ENCODE measurements at places on chromosomes 4 and X.

GRCh38 chr4:100682477-100683218 lies 164.8 kb upstream of the EMCN start:
- no peak for DNase-seq

DNA sequence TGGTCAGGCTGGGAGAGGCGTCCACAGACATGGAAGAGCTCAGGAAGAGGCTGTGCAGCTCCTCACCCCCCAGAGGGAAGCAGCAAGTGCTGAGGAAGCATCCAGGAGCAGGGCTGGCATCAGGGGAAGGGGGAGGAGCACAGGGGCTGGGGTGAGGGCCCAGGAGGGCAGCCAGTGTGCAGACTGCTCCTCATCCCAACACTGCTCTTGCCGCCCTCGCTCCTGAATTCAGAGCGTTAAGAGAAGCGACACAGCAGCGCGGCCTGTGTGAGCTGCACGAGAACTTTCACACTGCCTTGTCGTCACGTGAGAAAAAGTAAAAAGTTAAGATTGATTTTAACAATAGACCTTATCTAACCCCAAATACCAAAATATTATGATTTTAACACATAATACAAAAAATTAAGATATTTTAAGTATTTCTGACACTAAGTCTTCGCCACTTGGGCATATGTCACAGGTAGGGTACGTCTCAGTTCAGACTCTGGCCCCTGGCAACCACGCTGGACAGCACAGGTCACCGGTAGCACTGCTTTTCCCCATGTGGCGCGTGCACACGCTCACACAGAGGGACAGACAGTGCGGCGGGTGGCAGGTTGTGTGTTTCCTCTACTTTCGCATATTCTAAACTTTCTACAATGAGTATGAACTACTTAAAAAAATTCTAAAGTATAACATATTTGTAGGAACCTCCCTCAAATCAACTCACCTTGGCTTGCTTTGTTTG lies 19.7 kb downstream of the NOP14 start:
- DNase-seq = no peak

DNA sequence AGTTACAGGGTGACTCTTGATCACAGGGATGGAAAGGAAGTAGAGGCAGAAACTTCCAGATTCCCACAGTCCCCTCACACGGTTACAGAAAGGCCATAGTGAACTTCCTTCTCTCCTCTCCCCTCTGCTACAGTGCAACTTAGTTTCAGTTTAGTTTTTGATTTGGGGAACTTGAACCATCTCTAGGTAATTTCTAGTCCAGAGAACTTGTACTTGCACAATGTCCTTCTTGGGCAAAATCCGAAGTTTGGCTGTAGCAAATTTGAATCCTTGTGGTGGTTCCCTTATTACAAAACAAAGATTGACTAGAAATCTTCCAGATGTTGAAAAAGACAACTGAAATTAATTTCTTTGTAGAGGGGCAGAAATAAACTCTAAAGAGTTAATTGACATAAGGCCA lies 1.2 kb upstream of the BLTP1 start:
- DNase-seq = no peak

DNA sequence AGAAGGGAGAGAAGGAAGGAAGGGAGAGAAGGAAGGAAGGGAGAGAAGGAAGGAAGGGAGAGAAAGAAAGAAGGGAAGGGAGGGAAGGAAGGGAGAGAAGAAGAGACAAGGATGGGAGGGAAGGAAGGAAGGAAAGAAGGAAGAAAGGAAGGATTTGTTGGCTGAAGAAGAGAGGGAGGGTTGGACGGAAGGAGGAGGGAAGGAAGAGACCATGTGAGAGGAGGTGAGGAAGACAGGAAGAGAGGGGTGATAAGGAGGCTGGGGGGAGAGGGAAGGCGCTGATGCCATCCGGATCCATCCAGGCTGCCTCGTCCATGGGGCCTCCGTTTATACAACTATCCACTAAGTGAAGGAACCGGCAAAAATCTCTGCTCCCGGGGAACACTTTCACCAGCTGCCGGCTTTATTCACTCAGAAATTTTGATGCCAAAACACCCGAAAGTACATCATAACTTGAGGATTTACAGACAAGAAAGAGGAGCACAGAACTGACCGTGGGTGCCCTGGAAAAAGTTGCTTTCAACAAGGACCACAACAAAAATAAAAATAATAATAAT lies 14.9 kb downstream of the DHRSX start:
- DNase-seq = no peak

GRCh38 chrX:148893395-148893794 lies 393.0 kb downstream of the AFF2 start:
- no peak for DNase-seq

GRCh38 chr4:14345356-14345775 lies 656.9 kb upstream of the CPEB2 start:
- DNase-seq = no peak

DNA sequence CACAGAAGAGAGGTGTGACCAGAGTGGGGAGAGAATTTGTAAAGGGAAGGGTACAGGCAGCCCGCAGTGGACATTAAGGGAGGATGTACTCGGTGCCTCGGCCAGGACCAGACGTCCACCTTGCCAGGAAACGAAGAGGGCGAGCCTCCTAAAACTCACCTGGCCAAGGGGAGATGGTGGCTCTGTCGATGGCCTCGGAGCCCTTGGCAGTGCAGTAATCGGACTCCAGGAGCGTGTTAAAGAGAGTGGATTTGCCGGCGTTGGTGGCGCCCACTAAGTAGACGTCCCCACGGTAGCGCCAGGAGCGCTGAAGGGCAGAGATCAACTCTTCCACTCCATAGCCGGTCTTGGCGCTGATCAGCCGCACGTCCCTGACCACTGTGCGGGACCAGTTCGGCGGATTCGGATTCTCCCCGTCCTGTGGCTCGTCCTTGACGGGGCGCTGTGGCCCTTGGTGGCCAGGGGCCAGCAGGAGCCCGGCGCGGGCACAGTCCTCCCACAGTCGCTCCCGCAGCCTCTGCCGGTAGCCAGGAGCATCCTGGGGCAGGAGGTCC lies 1.0 kb downstream of the NOA1 start:
- DNase-seq = no peak

- DNase-seq = no peak
These were observed 42.6 kb downstream of the GASK1B start for GRCh38 chr4:158130204-158130603.

GRCh38 chrX:20116087-20116576 lies 575 bp downstream of the MAP7D2 start:
- no peak for DNase-seq

DNA sequence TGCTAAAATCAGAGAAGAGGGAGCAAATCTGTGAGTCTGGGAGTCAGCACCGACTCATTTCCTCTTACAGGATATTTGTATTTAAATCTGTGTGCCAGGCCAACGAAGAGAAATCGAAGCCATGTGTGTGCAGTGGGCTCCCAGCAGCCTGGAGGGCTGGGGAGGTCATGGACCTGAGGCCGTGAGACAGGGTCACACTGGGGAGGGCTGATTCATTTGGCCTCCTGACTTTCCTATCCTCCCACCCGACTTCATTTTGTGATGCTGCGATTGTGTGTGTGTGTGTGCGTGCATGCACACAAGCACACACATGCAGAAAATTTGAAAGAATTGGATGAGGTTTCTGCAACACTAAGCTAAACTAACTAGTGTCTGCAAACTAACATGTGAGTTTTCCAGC lies 48.7 kb upstream of the STX18 start:
- DNase-seq = no peak

- no peak for DNase-seq
These were observed 232.5 kb upstream of the GPRIN3 start for GRCh38 chr4:89539797-89540711.

DNA sequence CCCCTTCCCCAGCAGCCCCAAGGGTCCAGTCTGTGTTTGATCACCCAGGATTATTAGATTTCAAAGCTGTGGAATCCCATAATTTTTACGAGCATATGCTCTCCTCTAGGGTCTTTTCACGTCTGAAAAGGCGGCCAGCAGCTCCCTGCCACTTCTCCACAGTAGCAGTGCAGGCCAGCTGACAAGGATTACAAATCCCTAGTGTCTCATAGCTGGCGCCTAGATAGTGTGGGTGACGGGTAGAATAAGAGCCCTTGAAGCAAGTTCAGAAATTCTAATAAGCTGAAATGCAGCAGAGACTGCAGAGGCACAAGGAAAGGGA lies 79.4 kb downstream of the RLIM start:
- DNase-seq = no peak

DNA sequence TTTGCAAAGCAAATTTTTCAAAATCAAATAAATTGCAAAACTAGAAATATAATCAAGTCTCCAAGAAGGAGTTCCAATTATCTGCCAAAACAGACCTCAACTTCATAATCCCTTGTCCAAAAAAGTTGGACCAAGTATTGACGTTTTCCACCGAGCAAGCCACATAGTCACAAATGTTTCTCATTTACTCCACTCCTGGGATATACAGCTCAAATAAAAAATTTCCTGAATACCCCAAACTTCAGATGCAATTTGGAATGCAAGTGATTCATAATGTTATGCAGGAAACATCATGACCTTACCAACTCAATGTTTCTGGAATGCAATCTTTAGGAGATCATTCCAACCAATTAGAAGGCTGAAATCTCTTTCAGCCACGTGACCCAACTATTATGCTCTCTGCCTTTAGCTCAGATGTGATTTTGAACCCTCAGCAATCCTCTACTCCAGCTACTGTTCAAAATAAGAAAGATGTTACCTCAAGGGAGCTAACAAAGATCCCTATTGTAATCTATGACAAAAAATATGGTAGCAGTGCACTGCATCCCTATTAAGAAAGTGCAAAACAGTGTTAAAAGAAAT lies 72.4 kb downstream of the PRDM5 start:
- DNase-seq = no peak

DNA sequence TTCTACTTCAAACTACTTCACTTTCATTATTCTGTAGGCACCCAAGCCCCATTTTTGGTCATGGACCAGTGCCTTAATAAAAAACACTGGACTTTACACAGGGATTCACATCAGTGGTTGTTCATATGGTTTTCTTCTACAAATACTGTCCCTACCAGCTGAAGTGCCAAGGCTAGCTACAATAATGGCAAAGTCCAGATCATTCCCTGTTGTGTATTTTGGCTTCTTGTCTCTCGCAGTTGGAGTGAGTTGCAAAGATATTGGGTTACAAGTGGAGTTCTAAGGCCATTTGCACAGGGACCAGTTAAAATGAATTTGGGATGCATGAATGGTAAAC lies 16.7 kb upstream of the ANKRD17 start:
- no peak for DNase-seq

- DNase-seq = peak; percentile 10
These were observed 85.5 kb downstream of the STARD8 start for GRCh38 chrX:68732906-68733493.

DNA sequence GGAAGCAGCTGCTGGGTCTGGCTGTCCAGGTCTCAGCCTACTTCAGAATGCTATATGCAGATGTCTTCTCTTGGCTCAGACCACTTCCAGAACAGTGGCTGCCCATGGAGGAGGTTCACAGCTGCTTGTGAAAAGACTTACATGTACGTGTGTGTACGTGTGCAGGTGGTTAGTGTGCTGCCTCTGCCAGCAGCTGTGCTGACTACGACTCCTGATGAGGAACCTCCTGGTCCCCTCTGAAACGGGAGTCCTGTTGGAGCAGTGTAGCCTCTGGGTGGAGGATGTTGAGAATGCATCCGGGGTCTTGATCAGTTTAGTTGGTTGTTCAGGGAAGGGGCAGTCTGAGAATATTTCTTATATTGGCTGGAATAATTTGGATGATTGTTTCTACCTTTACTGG lies 155.9 kb upstream of the WDR1 start:
- no peak for DNase-seq

- no peak for DNase-seq
These were observed 168.4 kb upstream of the POU3F4 start for GRCh38 chrX:83339724-83340123.

GRCh38 chr4:110610940-110611831 lies 11.7 kb downstream of the PITX2 start:
- DNase-seq = no peak

GRCh38 chrX:4655743-4656142 lies 942.3 kb upstream of the PRKX start:
- DNase-seq = no peak

DNA sequence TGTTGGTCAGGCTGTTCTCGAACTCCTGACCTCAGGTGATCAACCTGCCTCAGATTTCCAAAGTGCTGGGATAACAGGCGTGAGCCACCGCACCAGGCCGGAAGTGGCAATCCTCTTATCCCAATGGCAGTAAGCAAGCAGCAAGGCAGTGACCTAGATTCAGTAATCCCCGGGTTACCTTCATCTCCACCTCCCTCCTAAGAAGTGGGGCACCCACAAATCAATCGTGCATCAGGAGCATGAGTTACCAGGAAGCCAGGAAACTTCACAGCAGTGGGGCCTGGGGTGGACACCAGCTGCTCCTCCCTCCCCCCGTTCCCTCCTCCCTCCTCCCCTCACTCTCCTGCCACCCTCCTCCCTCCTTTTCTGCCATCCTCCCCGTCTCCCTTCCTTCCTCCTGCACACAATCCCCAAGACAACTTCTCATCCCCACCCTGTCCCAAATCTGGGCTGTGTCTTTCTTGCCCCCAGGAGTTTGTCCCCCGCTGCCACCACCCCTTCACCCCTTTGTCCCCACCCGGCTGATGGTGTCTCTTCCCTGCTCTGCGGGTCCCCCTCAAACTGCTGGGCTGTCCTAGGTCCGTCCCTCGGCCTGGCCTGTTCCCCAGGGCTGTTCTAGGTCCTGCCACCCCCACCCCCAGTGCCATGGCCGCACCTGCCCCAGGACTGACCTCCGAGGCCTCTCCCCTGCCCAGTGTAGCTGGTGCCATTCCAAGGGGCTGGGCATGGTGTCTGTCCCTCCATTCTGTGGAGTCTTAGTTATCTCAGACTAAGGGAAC lies 2.2 kb downstream of the PDE6B start:
- DNase-seq = no peak

GRCh38 chrX:53379747-53380146 lies 42.7 kb downstream of the SMC1A start:
- DNase-seq = no peak

- no peak for DNase-seq
These were observed 5.9 kb upstream of the SASH3 start for GRCh38 chrX:129773649-129774458.

DNA sequence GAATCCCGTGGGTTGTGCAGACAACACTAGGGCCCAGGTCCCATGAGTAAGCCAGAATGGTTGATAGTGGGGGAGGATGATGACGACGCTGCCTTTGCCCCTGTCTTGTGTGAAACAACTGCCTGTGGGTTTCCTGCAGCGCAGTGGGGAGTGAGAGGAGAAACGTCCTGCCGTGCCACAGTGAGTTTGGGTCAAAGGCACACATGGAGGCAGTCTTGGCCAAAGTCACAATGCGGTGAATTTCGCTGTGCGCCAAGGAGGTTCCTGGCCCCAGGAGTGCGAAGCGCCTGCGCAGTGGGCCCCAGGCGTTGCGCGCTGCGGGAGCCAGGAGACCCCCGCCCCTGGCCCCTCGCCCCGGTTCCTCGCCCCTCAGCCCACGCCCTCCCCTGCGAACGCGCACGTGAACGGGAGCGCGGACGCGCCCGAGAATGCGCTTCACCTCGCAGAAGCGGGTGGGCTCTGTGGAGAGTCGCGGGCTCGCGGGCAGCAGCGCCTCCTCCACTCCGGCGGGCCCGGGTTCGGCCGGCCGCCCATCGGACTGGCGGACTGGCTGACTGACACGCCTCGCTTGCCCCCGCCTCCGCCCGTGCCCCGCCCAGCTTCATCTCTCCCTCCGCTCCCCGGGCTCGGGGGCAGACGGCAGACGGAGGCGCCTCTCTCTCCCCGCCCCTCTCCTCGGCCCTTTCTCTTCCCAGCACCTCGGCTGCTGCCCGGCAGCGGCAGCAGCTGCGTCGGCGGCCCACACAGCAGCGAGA lies at the start of gene NUDT10:
NUDT10 (plus strand) TSS at position 635 of the 755 bp plus-strand sequence. CDS start 144 bp downstream, outside the sequence.
- DNase-seq = no peak

All from stimulated activated CD4-positive, alpha-beta T cell treated with anti-CD3 and anti-CD28 coated beads, Interleukin-15, amount 100 ng/mL, for 1 hour (primary cell).